ENCODE measurements at places on chromosomes 1 and 21.

GRCh38 chr1:222060210-222060916 is 318.5 kb upstream of the DUSP10 start:
- no peak for DNase-seq

- DNase-seq = no peak
Observed at GRCh38 chr1:152646656-152647055, 16.5 kb upstream of the LCE2D start.

DNA sequence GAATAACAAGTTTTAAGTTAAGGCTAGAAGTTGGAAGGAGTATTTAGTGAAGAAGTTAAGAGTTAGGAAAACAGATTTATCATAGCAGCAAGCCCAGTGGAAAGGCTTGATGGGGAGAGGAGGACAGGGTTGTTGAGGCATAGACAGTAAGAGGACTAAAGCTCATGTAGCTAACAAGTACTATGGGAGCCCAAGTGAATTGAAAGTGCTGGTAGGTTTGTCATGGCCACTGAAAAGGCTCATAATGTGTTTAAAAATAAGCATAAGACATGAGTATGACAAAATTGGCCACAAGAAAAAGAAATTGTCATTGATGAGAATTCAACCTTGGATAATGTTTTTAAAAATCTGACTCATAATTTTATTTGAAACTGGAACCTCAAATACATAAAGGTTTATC is 49.2 kb upstream of the CRB1 start:
- DNase-seq = no peak

GRCh38 chr1:159825564-159825963 is 1.1 kb upstream of the SLAMF8 start:
- DNase-seq = no peak

DNA sequence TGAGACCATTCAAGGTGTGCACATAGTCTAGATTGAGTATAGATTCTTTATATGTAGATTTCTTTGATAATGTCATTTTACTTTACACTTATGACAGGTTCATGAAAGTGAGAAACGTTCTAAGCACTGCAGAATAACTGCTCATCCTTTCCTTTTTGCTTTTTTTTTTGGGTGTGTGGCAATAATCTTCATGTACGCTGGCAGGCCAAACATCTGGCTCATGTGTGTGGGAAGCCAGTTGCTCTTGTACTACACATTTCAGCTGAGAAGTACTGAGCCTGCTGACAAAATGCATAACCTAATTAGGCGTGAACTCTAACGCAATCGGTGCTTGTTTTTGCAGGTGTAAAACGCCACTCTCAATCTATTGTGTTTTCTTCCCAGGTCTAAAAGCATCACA is 350.8 kb upstream of the KAZN start:
- no peak for DNase-seq

- DNase-seq = no peak
Observed at GRCh38 chr1:189216886-189217285, 1260.8 kb downstream of the BRINP3 start.

- no peak for DNase-seq
Observed at GRCh38 chr1:62573675-62574074, 23.6 kb upstream of the ANGPTL3 start.

- DNase-seq = no peak
Observed at GRCh38 chr1:53643041-53643880, 95.7 kb downstream of the GLIS1 start.

- peak; percentile 53 for DNase-seq
Observed at GRCh38 chr1:13813398-13814012, 113.5 kb downstream of the PRDM2 start.

- DNase-seq = no peak
Observed at GRCh38 chr21:39348040-39348354, 891 bp downstream of the HMGN1 start.

GRCh38 chr1:244066954-244067716 is 16.1 kb downstream of the ZBTB18 start:
- DNase-seq = no peak

All from T-helper 17 cell (primary cell).